Type B pancreatic cell (in vitro differentiated cells): ENCODE measurements at places on chromosomes 2 and 18.

DNA sequence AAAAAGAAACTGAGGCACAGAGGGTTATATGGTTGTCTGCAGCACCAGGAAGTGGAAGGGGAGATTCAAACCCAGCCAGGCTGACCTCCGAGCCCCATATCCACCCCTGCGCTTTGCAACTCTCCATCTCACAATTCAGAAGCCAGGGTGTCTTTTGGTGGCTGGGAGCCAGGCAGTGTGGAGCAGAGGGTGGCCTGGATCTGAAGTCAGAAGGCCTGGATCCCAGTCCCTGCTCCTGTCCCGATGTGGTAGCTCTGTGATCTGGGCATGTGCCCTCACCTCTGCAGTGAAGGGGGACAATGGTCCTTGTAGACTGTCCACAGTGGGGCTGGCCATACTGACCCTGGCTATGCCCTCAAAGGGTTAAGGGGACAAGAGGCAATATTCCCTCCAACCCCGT, 57.0 kb downstream of the CIB4 start:
- H3K36me3 ChIP-seq, result no peaks in the 10 kb centered on the region
- peaks cover 52% of the 10 kb centered on the region for H3K27me3 ChIP-seq
- no peak overlapping the region for H3K27ac ChIP-seq
- DNase-seq, result no peak

DNA sequence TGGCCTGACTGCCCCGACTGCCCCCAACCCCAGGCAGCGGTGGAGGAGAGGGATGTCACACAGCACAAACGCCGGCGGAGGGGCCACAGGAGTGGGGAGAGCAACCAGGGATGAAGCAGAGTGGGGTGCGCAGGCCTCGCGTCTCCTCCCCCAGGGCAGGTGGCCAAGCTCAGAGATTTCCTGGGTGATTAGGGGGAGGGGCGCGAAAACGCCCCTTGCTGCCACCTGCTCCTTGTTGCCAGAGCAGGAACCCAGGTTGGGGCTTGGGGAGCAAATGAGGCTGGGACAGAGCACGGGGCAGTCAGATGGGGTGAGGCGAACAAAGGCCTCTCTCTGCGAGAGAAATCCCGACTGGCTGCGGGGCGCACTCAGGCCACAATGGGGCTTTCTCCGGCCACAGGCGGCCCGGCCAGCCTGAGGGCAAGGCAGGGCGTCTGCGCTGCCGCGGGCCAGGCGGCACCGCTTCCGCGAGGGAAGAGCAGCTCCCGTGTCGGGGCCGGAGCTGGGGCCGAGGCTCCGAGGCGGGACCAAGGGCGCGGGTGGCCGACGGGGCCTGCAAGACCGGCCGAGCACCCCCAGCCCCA, 11.5 kb downstream of the TEX44 start:
- no peaks in the 10 kb centered on the region for H3K36me3 ChIP-seq
- peak overlapping the region; percentile 92 for H3K27ac ChIP-seq
- H3K27me3 ChIP-seq, result no peaks in the 10 kb centered on the region
- no peak for DNase-seq

DNA sequence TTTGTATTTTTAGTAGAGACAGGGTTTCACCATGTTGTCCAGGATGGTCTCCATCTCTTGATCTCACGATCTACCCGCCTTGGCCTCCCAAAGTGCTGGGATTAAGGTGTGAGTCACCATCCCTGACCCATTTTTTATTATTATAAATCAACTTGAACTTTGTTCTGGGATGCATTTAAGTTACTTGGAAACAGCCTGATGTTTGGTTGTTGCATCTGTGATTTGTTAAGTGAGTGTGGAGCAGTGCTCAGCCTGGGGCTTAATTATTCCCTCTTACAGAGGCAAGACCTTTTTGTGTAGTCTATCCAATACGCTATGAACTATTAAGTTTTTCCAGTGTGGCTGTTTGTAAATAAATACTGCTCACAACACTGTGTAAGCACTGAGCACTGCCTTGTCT, 32.6 kb downstream of the MTA3 start:
- H3K27ac ChIP-seq, result no peak overlapping the region
- H3K4me3 ChIP-seq, result no peak overlapping the region
- H3K27me3 ChIP-seq, result no peaks in the 10 kb centered on the region
- no peak for DNase-seq
- peaks cover 7% of the 10 kb centered on the region for H3K36me3 ChIP-seq

DNA sequence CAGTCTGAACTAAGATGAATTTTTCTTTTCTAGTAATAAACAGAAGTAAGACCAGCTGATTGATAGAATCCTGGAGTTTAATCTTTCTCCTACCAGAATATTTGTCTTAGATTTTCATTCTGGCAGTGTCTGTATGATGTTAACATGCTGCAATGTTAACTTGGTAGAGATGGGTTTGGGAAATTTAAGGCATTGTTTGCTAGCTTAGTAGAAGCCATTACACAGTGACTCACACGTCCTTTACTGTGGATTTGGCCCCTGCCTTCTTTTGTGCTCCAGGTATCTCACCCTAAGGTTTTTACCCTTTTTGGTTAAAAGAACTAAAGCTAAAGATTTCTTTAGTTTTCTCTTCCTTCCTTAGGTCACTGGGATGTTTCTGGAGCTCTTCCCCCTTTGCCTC, 84.1 kb downstream of the SPTBN1 start:
- no peak overlapping the region for H3K27ac ChIP-seq
- peaks cover 16% of the 10 kb centered on the region for H3K4me1 ChIP-seq
- H3K4me3 ChIP-seq, result no peak overlapping the region
- H3K27me3 ChIP-seq, result no peaks in the 10 kb centered on the region

- no peak for DNase-seq
- H3K36me3 ChIP-seq, result no peaks in the 10 kb centered on the region
- H3K4me1 ChIP-seq, result peaks cover 12% of the 10 kb centered on the region
- H3K27ac ChIP-seq, result no peak overlapping the region
- H3K27me3 ChIP-seq, result no peaks in the 10 kb centered on the region
- H3K4me3 ChIP-seq, result no peak overlapping the region
Measured at GRCh38 chr2:138333121-138333520, 168.4 kb upstream of the SPOPL start.

DNA sequence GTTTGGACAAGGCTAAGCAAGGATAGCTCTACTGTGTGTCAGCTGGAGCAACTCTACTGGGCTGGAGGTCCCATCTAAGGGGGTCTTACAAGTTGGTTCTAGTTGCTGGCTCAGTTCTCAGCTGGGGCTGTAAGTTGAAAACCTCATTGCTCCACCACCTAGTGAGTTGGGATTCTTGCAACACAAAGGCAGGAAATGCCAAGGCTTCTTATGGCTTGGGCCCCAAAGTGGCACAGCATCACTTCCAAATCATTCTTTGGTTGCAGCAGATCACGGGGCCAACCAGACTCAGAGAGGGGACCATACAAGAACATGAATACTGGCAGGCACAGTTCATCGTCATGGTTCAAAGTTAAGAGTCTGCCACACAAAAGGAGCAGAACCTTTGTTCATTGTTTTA, 332.7 kb downstream of the LRRTM1 start:
- H3K4me1 ChIP-seq, result peaks cover 4% of the 10 kb centered on the region
- H3K27ac ChIP-seq, result no peak overlapping the region
- H3K36me3 ChIP-seq, result no peaks in the 10 kb centered on the region
- DNase-seq, result no peak
